ENCODE measurements at places on chromosomes 12 and 14. TPM values are rescaled to one million over a fixed set of nuclear protein-coding genes. Genes with fewer than 3 reads are reported as not detected.

DNA sequence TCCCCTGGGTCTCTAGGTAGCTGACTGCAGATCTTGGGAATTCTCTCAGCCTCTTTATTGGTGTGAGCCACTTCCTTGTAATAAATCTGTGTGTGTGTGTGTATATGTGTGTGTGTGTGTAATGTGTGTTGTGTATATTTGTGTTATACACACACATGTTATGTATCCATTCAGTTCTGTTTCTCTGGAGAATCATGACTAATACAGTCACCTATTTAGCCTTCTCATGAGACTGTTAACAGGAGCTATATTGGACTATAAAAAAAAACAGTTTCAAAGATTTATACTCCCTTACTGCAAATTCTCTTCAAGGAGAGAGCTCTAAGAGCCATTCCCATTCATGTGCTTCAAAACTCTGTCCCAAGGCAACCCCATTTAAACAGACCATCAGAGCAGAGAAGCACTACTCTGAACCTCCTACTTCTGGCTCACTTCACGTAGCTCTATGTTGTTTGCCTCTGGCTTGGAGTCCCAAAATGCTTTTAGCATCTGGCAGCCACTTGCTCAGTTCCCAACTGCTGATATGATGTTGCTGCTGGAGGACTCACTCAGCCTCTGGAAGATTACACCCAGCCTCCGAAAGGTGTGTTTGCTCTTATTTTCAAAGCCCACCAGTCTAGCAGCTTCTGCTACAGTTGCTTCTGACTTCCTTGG is 48.7 kb upstream of the KITLG start:
- H3K27me3 ChIP-seq: no peaks in the 10 kb centered on the region
- no peaks in the 10 kb centered on the region for H3K4me1 ChIP-seq
- no peaks in the 10 kb centered on the region for H3K36me3 ChIP-seq
- H3K27ac ChIP-seq: no peak overlapping the region

DNA sequence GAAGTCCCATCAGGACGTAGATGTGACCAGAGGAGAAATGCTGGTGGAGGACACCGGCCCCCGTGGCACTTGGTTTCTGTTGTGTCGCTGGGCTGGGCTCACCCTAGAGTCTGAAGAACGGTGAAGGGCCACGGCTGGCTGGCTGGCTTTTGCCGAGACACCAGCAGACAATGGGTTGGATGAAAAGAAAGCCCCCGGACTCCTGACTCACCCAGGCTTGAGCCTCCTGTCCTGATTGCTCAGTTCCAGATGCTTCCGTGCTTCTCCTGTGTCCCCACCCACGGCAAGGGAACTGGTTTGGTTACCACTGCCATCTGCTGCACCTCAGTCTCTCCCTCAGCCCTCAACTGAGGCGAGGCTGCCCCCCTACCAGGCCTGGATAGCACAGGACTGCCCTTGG is 10.4 kb upstream of the ENDOU start:
- H3K4me3 ChIP-seq: no peak overlapping the region
- H3K36me3 ChIP-seq: no peaks in the 10 kb centered on the region
- H3K27me3 ChIP-seq: no peaks in the 10 kb centered on the region
- DNase-seq: no peak

- H3K4me1 ChIP-seq: peaks cover 7% of the 10 kb centered on the region
- H3K27ac ChIP-seq: no peak overlapping the region
- no peaks in the 10 kb centered on the region for H3K36me3 ChIP-seq
- no peak for DNase-seq
- no peaks in the 10 kb centered on the region for H3K27me3 ChIP-seq
- no peak overlapping the region for H3K4me3 ChIP-seq
These were observed 62.0 kb downstream of the DYRK2 start for GRCh38 chr12:67710582-67710981.

DNA sequence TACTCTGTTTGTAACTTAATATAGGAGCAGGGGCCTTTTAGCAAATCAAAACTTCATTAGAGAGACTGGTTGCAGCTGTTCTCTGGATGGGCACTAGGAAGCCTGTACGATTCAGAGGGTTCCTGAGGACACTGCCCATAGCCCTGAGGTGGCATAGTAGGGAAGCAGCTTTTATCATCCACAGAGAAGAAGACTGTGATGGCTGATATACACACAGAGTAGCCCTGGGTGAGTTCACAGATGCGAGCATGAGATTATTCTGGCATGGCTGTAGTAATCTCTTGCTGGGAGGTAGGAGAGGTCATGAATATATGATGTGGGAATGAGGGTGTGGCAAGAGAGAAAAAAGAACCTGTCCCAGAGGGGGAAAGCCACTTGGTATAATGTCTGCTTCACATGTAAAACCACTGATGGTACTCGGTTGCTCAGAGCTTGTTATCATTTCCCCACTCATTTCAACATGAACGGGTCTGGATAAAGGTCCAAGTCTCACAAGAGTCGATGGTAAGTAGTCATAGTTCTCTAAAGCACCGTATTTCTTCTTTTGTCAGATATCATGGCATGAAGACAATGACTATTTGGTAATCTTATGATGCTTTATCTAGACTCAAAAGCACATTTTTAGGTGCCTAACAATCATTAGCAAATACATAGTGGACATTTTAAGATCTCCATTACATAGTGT is 52.0 kb downstream of the PEBP1 start:
- no peaks in the 10 kb centered on the region for H3K4me1 ChIP-seq
- DNase-seq: no peak
- H3K4me3 ChIP-seq: no peak overlapping the region
- H3K36me3 ChIP-seq: no peaks in the 10 kb centered on the region

Gene KERA
- polyA plus RNA-seq: not detected

Gene KLRC4
- not detected for polyA plus RNA-seq

Gene SCN8A
- 0.04 TPM for polyA plus RNA-seq

All from CD4-positive, alpha-beta memory T cell (primary cell).